ENCODE measurements at places on chromosomes 7 and 10.

DNA sequence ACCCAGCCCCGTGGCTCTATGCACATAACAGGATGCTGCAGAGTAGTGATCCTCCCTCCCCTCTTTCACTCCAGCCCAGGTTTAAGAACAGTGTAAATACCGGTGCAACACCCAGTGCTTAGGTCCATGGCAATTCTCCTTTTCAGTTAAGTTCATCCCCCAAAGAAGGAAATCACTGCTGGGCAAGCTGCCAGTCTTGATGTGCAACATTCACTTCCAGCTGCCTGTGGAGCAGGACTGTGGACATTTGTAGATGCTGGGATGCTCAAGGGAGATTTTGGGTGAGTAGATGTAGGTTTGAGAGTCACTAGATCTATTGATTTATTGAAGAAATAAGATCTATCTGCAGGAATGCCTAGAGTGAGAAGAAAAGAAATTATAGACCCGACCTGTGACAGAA lies 294.3 kb upstream of the KIAA1217 start:
- DNase-seq = no peak

DNA sequence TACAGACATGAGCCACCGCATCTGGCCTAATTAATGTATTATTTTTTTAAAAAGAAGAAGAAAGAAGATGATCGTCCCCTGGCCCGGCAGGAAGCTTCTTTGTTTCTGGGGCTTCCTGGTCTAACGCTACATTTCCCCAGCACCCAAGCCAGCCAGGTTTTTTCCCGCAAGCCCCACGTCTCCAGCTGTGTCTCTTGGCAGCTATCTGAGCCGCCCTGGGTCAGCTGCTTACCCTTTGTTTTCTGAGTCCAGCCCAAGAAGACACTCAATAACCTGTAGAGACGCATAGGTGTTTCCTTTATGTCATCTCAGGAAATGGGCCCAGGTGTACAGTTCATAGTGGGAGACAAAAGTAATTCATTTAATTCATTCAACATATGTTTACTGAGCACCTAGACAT lies 110.2 kb downstream of the MTPAP start:
- DNase-seq = no peak

DNA sequence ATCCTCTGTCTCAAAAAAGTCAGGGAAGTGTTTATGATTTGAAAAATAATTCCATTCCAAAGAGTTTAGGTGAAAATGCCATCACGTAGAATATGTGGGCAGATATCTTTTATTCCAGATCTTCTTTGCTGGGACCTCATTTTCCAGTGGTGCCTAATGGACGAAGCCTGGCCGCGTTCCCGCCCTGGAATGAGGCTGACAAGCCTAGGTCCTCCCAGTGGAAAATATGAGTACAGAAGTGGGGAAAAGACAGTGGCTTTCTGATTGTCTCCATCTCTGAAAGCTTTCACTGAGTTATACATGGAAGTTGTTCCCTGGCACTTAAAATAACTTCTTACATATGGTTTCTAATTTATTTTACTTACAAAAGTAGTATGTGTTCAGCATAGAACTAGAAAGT lies 139.4 kb downstream of the TACC2 start:
- DNase-seq = no peak

GRCh38 chr10:121558238-121558637 lies 40.0 kb downstream of the FGFR2 start:
- DNase-seq = no peak

DNA sequence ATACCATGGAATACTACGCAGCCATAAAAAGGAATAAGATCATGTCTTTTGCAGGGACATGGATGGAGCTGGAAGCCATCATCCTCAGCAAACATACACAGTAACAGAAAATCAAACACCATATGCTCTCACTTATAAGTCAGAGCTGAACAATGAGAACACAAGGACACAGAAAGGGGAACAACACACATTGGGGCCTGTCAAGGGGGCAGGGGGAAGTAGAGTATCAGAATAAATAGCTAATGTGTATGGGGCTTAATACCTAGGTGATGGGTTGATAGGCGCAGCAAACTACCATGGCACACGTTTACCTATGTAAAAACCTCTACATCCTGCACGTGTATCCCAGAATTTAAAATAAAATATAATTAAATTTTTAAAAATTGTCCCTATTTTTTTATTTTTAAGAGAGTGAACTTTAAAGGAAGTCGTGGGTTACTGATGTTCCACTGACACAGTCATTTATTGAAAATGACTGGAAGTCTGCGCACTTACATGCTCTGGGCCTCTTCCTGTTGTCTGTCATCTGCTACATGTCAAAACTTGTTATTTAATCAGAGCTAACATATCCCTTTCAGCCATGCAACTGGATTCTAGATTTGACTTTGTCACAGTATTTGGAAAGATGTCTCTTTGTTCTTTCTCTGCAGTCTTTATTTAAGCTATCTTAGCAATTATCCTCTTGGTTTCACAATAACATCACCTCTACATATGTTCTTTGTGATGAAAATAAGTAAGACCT lies 73.7 kb upstream of the ABCB5 start:
- DNase-seq = no peak

DNA sequence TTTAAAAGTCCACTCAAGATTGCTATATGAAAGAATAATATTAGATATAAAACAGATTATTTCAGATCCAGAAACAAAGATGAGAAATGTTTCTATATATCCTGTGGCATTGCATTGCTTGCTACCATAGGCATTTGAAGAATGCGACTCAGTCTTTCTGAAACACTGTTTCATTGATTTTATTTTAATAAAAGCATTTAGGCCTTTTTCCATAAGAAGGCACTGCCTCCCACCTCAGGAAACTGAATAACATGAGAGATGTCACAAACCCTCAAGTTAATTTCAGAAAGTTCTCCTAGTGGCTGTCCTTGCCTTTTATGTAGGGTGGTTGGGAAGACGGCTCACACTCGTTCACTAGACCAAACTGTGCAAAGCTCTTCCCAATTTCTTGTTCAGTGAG lies 23.3 kb downstream of the PRPS1L1 start:
- no peak for DNase-seq
